Stimulated activated CD8-positive, alpha-beta memory T cell treated with anti-CD3 and anti-CD28 coated beads, Interleukin-2, amount 100 ng/mL, for 48 hours (primary cell): ENCODE measurements at places on chromosomes 7 and 10.

GRCh38 chr7:70952311-70952710, 179.6 kb upstream of the GALNT17 start:
- no peak for DNase-seq

DNA sequence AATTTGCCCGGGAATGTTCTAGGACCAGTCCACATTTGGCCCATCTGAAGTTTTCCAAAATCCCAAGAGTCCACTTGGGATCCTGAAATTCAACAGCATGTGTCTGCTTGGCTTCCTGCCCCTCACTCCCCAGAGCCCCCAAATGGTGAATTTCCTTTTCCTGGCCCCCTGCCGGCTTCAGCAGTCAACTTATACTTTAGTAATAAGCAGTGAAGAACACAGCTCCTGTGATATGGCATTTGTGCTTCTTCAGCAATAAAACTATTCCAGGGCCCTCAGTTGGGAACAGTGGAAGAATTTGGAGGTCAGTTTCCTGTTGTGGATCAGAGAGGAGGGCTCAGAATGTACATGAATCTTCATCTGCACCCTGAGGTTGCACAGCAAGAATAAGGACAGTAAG, 51.1 kb downstream of the PRF1 start:
- DNase-seq = no peak

- no peak for DNase-seq
Observed at GRCh38 chr7:149723795-149724495, 49.4 kb downstream of the ZNF467 start.

GRCh38 chr7:55026086-55026790, 7.4 kb downstream of the EGFR start:
- no peak for DNase-seq

GRCh38 chr7:127873715-127874636, 157.3 kb downstream of the LRRC4 start:
- DNase-seq = no peak

DNA sequence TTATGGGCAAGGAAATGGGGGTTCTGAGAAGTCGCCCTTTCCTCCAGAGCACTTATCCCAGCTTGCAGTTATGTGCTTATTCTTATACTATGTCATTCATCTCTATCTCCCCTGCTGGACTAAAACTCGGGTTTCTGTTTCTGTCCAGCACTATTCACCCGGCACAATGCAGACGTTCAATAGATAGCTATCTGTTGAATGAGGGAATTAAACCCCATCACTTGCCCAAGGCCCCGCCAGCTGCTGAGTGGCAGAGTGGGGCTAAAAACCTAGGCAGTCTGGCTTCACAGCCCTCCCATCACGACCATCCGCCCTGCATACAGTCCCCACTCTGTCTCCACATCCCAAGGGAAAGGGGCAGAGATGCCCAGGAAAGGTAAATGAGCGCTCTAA, 5.4 kb downstream of the SLIT1 start:
- DNase-seq = no peak

DNA sequence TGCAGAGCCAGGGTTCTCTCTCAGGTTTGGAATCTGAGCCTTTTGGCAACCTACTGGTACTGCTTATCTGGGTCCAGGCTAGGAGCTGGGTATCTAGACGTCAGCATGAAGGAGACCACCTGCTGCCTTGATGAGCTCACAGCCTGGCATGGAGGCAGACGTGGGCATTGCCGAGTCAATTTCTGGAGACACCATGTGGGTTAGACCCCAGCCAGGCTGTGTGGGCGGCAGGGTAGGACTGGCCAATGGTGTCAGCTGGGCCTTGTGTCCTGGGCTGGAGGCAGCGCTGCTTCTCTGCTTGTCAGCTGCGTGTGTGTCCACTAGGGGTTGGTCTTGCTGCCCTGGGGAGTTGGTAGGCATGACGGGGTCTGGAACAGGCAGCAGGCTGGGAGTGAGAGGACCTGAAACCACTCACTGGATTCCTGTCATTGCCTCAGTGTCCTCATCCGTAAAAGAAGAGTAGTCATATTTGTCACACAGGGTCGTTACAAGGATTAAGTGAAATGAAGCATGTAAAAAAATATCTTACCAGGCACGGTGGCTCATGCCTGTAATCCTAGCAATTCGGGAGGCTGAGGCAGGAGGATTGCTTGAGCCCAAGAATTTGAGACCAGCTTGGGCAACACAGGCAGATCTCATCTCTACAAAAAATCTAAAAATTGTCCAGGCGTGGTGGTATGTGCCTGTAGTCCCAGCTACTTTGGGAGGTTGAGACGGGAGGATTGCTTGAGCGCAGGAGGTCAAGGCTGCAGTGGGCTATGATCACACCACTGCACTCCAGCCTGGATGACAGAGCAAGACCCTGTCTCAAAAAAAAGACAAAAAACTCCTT, 31.7 kb upstream of the ANKRD2 start:
- DNase-seq = no peak

DNA sequence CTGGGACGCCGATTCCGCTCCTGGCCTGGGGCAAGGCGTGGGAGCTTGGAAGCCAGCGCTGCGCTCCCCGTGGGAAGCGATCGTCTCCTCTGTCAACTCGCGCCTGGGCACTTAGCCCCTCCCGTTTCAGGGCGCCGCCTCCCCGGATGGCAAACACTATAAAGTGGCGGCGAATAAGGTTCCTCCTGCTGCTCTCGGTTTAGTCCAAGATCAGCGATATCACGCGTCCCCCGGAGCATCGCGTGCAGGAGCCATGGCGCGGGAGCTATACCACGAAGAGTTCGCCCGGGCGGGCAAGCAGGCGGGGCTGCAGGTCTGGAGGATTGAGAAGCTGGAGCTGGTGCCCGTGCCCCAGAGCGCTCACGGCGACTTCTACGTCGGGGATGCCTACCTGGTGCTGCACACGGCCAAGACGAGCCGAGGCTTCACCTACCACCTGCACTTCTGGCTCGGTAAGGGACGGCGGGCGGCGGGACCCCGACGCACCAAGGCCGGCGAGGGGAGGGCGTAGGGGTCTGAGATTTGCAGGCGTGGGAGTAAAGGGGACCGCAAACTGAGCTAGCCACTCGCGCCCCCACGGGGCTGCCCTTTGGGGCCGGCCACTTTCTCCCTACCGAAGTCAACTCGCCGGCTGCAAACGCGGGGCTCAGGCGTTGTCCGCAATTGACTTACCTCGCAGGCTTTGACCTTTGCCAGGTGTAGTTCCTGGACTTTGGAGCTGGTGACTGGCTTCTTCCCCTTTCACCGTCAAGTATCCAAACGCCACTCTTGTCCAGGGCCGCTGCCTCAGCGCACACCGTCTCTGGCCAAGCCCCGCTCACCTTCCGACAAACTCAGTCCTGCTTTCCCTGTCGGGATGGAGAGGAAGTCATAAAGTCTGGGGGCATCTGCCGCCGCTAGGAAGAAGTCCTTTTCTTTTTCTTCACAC, at the start of gene SCIN:
Gene SCIN (plus strand): TSS at position 187 of the 928 bp plus-strand sequence. CDS start 67 bp downstream, at position 254.
- peak; percentile 1 for DNase-seq

DNA sequence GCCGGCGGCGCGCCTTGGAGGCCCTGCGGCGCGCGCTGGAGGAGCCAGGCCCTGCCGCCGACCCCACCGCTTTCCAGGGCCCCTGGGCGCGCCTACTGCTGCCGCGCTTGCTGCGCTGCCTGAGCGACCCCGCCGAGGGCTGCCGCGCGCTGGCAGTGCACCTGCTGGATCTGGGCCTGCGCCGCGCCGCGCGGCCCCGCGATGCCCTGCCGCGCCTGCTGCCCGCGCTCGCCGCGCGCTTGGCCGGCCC, 280 bp downstream of the DNAAF5 start:
- DNase-seq = no peak

GRCh38 chr10:89632824-89633223, 12.2 kb downstream of the PANK1 start:
- no peak for DNase-seq

DNA sequence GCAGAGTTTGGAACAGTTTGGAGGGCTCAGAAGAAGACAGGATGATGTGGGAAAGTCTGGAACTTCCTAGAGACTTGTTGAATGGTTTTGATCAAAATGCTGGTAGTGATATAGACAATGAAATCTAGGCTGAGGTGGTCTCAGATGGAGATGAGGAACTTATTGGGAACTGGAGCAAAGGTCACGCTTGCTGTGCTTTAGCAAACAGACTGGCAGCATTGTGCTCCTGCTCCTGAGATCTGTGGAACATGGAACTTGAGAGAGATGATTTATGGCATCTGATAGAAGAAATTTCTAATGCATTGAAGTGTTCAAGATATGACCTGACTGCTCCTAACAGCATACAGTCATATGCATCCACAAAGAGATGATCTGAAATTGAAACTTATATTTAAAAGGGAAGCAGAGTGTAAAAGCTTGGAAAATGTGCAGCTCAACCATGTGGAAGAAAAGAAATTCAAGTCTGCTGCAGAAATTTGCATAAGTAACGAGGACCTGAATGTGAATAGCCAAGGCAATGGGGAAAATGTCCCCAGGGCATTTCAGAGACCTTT, 186.9 kb upstream of the PHYHIPL start:
- no peak for DNase-seq

GRCh38 chr10:69721690-69722310, 79.9 kb upstream of the COL13A1 start:
- no peak for DNase-seq
